CD4-positive, alpha-beta T cell treated with Interleukin-1 beta for 1 hour (primary cell): ENCODE measurements at places on chromosomes 2 and 18.

- no peak for DNase-seq
These were observed 1496.8 kb upstream of the CELF4 start for GRCh38 chr18:39062426-39062825.

- DNase-seq: no peak
These were observed 529.8 kb upstream of the VRK2 start for GRCh38 chr2:57516698-57517340.

DNA sequence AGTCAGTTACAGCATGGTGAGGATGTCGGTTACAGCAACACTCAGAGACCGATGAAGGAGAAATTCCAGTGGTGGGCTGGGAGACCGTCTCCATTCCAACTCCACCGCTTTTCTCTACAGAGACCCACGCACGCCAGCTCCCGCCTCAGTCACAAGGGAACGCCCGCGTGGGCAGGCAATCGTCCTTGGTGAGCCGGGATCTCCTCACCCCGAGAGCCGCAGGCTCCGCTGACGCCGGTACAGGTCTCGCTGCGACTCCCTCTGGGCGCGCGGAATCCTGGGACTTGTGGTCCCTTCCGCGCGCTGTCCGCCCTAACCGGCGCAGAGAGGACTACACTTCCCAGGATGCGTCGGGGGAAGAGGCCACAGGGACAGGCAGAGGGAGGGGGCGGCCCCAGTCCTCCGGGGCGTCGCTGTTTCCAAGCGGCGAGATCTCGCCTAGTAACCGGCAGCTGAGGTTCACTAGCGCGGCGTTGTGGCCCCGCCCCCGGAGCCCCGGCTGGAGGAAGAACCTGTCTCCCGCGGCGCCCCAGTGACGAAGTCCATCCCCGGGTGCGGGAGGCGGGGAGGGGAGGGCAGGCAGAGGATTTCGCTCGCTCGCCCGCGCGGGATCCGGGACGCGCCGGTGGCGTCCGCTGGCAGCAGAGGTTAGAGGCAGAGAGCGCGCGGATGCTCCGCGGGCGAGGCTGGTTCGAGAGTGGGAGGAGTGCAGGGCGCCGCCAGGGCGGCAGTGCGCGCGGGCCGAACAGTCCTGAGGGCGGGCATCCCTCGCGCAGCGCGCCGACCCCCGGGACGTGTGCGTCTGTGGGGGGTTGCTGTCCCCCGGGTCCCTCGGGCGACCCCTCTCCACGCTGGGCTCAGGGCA lies at the start of gene EML6:
Gene EML6 (plus strand): TSS at position 532 of the 865 bp plus-strand sequence. CDS start 1,400 bp downstream, outside the sequence.
- DNase-seq: peak; percentile 99

- DNase-seq: no peak
These were observed 37.2 kb downstream of the CASP10 start for GRCh38 chr2:201220102-201220570.

GRCh38 chr18:69127873-69128500 lies 272.7 kb upstream of the DOK6 start:
- DNase-seq: no peak

DNA sequence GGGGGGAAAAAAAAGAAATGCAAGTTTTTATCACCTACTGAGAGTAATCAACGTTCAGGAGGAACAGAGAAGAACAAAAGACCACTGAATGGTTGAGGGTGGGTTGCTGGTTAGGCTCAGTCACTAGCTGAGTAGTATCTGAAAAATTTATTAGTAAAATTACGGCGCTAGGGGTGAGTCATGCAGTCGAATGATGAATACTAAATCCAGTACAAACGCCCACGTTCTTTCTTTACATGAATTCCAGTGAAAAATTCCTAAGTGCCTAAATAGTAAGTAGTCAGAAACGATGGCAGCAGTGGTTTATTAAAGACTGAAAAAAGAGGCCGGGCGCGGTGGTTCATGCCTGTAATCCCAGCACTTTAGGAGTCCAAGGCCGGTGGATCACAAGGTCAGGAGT lies 52.0 kb downstream of the TEKT4 start:
- DNase-seq: no peak

DNA sequence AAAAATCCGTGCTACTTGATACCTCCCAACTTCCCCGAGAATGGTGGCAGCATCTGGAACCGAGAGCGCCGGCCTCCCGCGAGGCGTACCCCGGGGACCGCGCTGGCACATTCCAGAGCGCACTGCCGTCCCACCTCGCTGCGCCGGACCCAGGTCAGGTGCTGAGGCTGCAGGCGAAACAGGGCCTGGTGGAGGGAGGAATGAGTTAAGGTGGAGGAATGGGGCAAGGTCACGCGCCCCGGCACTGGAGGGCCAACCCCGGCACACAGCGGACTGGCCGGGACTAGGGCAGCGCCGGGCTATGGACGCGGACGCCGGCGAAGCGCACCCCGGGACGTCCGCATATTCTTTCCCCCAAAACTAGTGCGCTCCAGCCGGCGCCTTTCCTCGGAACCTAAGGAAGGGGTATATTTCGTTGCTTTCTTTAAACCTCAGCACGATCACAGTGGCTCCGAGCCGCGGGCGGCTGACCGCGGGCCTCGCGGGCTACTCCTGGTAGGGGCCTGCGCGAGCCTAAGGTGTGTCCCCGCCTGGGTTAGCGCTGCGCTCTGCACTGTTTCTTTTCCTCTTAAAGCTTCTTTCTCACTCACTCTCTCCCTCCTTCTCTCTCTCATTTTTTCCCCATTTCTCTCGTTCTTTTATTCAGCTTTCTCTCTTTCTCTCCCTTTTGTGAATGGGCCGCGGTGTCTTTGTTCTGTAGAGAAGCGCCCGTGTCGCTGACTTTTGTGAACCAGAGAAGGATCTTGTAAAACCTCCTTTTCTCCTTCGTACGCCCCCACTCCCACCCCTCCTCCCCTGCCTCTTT lies 2.1 kb upstream of the OTX1 start:
- DNase-seq: no peak

DNA sequence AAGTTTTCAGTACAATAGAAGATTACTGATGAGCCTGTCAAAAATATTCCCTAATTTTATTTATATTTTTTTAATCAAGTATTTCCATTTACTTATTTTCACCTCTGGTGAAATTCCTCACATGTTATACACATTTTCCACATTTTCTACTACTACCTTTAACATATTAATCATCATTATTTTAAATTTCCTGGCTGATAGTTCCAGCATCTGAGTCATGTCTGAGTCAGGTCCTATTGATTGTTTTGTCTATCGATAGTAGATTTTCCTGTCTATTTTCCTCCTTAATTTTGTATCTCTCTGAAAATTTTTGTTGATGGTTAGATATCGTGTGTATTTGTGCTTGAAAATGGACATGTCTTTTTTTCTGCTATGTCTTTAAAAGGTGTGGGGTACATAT lies 211.8 kb upstream of the DSEL start:
- no peak for DNase-seq

GRCh38 chr2:144454466-144455287 lies 65.2 kb downstream of the ZEB2 start:
- peak; percentile 12 for DNase-seq

DNA sequence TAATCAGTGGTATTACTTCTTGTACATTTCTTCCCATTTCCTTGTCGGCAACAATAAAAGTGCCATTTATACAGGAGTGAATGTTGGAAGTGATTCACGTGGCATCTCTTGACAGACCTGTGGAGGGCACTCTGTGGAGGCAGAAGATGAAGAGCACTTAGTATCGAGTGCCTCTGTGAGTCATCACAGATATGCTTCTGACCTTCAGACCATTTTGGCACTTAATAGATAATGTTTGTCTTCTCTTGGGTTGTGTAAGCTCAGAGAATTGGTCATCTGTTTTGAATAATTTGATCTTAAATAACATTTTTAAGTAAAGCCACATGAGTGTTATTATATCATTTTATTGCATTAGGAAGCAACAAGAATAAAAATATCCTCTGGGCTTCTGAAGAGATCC lies 305.5 kb downstream of the PTPRM start:
- no peak for DNase-seq

DNA sequence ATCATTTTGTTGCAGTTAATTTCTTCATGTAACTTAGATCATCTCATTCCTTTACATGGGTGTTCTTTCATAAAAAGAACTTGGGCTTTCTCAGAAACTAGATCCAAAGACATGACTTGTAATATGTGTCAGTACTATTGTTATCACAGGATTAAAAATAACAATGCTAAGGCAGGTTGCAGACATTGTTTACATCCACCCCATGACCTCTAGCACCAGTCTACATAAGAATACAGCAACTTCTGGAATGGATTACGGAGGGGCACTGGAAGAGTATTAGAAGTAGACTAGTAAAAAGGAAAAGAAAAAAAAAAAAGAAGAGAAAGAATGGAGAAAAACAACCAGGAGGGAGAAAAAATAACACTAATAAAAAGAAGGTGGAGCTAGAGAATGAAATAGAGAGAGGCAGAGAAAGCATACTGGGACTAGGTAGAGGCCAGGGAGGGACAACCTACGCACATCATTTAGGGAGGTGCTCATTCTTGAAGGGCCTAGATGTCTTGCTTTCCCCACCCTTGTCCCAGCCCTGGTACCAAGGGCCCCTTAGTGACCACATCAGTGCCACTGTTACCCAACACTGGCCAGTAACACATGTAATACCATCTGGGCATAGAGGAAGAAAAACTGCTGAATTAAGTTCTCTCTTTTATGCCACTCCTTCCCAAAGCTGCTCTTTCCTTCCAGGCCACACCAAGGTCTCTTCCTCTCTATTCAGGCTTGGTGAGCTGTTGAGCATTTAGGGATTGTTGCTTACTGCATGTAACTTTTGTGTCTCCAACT lies 70.6 kb upstream of the KLF7 start:
- DNase-seq: no peak

GRCh38 chr2:46170611-46171350 lies 126.4 kb upstream of the EPAS1 start:
- no peak for DNase-seq
